ENCODE measurements at places on chromosomes 4 and X. TPM values are rescaled to one million over a fixed set of nuclear protein-coding genes. Genes with fewer than 3 reads are reported as not detected.

TMPRSS11F gene
- not detected for total RNA-seq

CXorf65 gene
- not detected for total RNA-seq

NUDT10 gene
- total RNA-seq = 23.9 TPM

ELF2 gene
- 44.3 TPM for total RNA-seq

SPACA5 gene
- total RNA-seq = not detected

CDKL5 gene
- 6.8 TPM for total RNA-seq

LDB2 gene
- 24.3 TPM for total RNA-seq

AKAP4 gene
- not detected for total RNA-seq

ODAPH gene
- not detected for total RNA-seq

FMR1 gene
- 61.1 TPM for total RNA-seq

TKTL2 gene
- total RNA-seq = not detected

BTC gene
- total RNA-seq = 0.81 TPM

GRCh38 chr4:175376287-175376977 lies 435.6 kb downstream of the GPM6A start:
- H3K4me3 ChIP-seq = no peak overlapping the region
- no peaks in the 10 kb centered on the region for H3K36me3 ChIP-seq
- DNase-seq = peak; percentile 61
- H3K27ac ChIP-seq = no peak overlapping the region
- peaks cover 23% of the 10 kb centered on the region for H3K4me1 ChIP-seq

DNA sequence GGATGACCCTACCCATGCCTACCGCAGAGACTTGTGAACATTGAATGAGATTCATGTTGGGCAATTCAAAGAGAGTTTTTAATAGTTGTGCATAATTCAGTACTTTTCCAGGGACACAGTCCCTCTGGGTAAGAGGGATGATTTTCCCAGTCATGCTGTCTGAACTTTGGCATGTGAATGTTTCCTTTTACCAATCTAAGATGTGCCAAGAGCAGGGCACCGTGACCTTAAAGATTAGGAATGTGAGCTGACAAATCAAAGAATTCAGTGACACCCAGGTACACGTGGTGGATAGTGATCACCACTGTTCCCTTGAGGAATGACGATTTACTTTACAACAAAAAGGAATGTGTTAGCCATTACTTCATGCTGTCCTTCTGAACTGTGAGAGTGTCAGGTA lies 515.6 kb downstream of the PPARGC1A start:
- no peak overlapping the region for H3K4me3 ChIP-seq
- no peak for DNase-seq
- no peaks in the 10 kb centered on the region for H3K36me3 ChIP-seq
- H3K27me3 ChIP-seq = no peaks in the 10 kb centered on the region
- peaks cover 9% of the 10 kb centered on the region for H3K4me1 ChIP-seq

- H3K4me3 ChIP-seq = no peak overlapping the region
- H3K27me3 ChIP-seq = no peaks in the 10 kb centered on the region
- no peaks in the 10 kb centered on the region for H3K4me1 ChIP-seq
- DNase-seq = no peak
Observed at GRCh38 chrX:105269386-105269785, 48.9 kb upstream of the TEX13A start.

GRCh38 chrX:54978448-54978847 lies 15.5 kb downstream of the PFKFB1 start:
- DNase-seq = no peak
- H3K27ac ChIP-seq = no peak overlapping the region
- no peak overlapping the region for H3K4me3 ChIP-seq
- no peaks in the 10 kb centered on the region for H3K36me3 ChIP-seq
- H3K4me1 ChIP-seq = no peaks in the 10 kb centered on the region
- no peaks in the 10 kb centered on the region for H3K27me3 ChIP-seq

DNA sequence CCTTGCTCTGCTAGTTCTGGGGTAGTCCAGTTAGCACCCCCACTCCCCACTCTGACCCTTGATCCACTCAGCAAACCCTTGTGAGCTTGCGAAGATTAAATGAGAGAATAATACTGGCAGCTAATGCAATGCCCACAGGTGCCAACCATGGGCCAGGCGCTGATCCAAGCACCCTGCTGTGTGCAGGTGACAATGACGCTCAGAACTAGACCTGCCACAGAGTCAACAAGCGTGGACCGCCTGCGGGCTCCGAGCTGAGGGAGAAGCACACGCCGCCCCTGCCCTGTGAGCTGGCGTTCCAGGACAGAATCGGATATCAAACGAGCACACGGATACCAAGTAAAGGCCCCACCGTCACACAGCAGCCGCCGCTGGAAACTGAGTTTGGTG lies 129.2 kb downstream of the FAM53A start:
- H3K36me3 ChIP-seq = no peaks in the 10 kb centered on the region
- no peak for DNase-seq
- no peak overlapping the region for H3K4me3 ChIP-seq
- peaks cover 31% of the 10 kb centered on the region for H3K27me3 ChIP-seq
- peaks cover 6% of the 10 kb centered on the region for H3K4me1 ChIP-seq
- H3K27ac ChIP-seq = no peak overlapping the region

- DNase-seq = no peak
- H3K4me3 ChIP-seq = no peak overlapping the region
- H3K27ac ChIP-seq = no peak overlapping the region
- H3K27me3 ChIP-seq = no peaks in the 10 kb centered on the region
Observed at GRCh38 chrX:7709845-7710244, 133.1 kb upstream of the VCX start.

- peaks cover 5% of the 10 kb centered on the region for H3K4me1 ChIP-seq
- H3K4me3 ChIP-seq = no peak overlapping the region
- DNase-seq = no peak
- no peak overlapping the region for H3K27ac ChIP-seq
- no peaks in the 10 kb centered on the region for H3K36me3 ChIP-seq
Observed at GRCh38 chr4:70392057-70392776, 5.5 kb upstream of the OPRPN start.

GRCh38 chr4:88110826-88111225 lies 47.6 kb downstream of the ABCG2 start:
- H3K4me3 ChIP-seq = no peak overlapping the region
- no peaks in the 10 kb centered on the region for H3K36me3 ChIP-seq
- H3K27ac ChIP-seq = no peak overlapping the region
- H3K27me3 ChIP-seq = no peaks in the 10 kb centered on the region

DNA sequence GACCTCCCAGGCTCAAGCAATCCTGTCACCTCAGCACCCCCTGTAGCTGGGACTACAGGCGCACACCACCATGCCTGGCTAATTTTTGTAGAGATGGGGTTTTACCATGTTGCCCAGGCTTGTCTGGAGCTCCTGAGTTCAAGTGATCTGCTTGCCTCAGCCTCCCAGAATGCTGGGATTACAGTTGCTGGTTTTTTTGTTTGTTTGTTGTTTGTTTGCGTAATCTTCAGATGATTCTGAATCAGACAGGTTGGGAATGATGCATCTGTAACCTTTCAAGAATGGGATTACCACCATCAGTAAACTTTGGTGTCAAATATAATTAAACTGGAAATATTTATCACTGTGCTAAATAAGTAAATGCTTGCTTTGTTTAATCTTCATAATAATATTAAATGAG lies 62.0 kb upstream of the SLC10A4 start:
- DNase-seq = no peak
- H3K4me3 ChIP-seq = no peak overlapping the region
- H3K4me1 ChIP-seq = peaks cover 6% of the 10 kb centered on the region
- no peak overlapping the region for H3K27ac ChIP-seq
- no peaks in the 10 kb centered on the region for H3K27me3 ChIP-seq

DNA sequence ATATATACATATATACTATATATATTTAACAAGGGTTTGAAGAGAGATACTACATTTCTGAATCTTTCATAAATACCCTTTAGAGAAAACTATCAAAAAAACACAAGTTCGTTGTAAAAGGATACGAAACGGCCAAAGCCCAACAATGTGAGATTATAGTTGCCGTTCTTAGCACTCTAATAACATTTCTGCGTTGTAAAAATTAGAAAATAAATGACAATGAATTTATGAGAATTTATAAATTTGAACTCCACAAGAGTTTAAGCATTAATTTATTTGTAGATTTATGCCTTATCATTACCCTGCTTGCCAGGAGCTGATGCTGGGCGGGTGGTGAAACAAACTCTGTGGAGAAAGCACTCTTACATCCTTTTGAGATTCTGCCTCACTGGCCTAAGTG lies 1.1 kb downstream of the WDR17 start:
- no peaks in the 10 kb centered on the region for H3K27me3 ChIP-seq
- no peak for DNase-seq
- H3K27ac ChIP-seq = no peak overlapping the region

GRCh38 chrX:1468250-1468772 lies 15.6 kb upstream of the ASMTL start:
- DNase-seq = no peak
- no peak overlapping the region for H3K27ac ChIP-seq
- no peaks in the 10 kb centered on the region for H3K27me3 ChIP-seq
- no peak overlapping the region for H3K4me3 ChIP-seq

GRCh38 chr4:185437809-185438208 lies 12.0 kb upstream of the UFSP2 start:
- H3K4me3 ChIP-seq = no peak overlapping the region
- H3K27ac ChIP-seq = no peak overlapping the region
- H3K36me3 ChIP-seq = no peaks in the 10 kb centered on the region
- no peaks in the 10 kb centered on the region for H3K4me1 ChIP-seq
